ENCODE measurements at places on chromosomes 13 and 19.

GRCh38 chr13:47112205-47112902 is 215.5 kb upstream of the HTR2A start:
- H3K27me3 ChIP-seq, result no peaks in the 10 kb centered on the region
- no peak overlapping the region for H3K27ac ChIP-seq
- no peak for DNase-seq
- H3K36me3 ChIP-seq, result no peaks in the 10 kb centered on the region
- no peaks in the 10 kb centered on the region for H3K4me1 ChIP-seq

GRCh38 chr13:91563799-91564198 is 165.4 kb downstream of the GPC5 start:
- no peaks in the 10 kb centered on the region for H3K4me1 ChIP-seq
- no peak overlapping the region for H3K27ac ChIP-seq
- no peaks in the 10 kb centered on the region for H3K36me3 ChIP-seq
- no peak for DNase-seq
- H3K27me3 ChIP-seq, result no peaks in the 10 kb centered on the region
- H3K4me3 ChIP-seq, result no peak overlapping the region

GRCh38 chr19:6717036-6717435 is 3.4 kb downstream of the C3 start:
- H3K27me3 ChIP-seq, result no peaks in the 10 kb centered on the region
- DNase-seq, result no peak
- no peak overlapping the region for H3K4me3 ChIP-seq
- H3K27ac ChIP-seq, result no peak overlapping the region
- H3K4me1 ChIP-seq, result peaks cover 8% of the 10 kb centered on the region

DNA sequence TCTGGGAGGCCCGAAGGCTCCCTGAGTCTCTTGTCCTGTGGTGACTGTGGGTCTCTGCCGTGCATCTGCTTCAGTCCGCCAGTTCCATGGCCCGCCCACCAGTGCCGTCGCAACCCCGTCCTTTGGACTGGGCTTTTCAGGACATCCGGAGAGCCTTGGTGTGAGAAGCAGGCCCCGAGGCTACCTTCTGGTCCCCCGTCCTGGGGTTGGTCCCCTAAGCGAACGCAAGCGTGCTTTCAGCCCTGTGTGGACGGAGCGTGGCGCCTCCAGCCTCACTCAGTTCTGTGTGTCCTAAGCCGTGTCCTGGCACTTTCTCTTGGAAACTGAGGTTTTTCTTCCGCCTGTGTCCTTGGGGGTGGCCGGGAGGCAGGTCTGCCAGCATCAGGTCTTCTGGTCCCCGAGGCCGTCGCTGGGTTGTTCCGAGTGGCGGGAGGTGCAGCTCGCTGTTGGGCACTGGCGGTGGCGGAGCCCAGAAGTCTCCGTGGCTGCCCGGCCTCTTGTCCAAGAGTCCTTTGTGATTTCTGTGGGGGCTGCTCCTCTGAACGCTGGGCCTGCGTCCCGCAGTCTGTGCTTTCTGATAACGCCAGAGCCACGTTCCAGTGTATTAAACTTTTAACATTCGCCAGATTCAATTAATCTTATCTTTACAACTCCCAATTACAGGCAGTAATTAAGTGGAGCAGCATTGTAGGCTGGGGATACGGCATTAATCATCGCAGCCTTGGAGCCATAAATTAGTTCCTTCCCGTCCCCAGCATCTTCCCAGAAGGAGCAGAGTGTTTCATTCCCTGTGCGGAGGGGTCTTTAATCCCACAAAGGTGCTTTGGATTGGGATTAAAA is 99.5 kb downstream of the KDM4B start:
- H3K36me3 ChIP-seq, result peaks cover 46% of the 10 kb centered on the region
- H3K27me3 ChIP-seq, result no peaks in the 10 kb centered on the region
- no peak overlapping the region for H3K27ac ChIP-seq

GRCh38 chr13:44399074-44399473 is 25.4 kb downstream of the SERP2 start:
- DNase-seq, result no peak
- no peak overlapping the region for H3K27ac ChIP-seq
- no peaks in the 10 kb centered on the region for H3K27me3 ChIP-seq
- no peaks in the 10 kb centered on the region for H3K36me3 ChIP-seq
- H3K4me1 ChIP-seq, result peaks cover 15% of the 10 kb centered on the region

GRCh38 chr13:38908574-38908973 is 82.1 kb downstream of the STOML3 start:
- H3K4me1 ChIP-seq, result peaks cover 5% of the 10 kb centered on the region
- no peaks in the 10 kb centered on the region for H3K27me3 ChIP-seq
- H3K36me3 ChIP-seq, result no peaks in the 10 kb centered on the region
- no peak overlapping the region for H3K4me3 ChIP-seq
- H3K27ac ChIP-seq, result no peak overlapping the region

GRCh38 chr19:50379602-50380001 is 3.3 kb downstream of the NR1H2 start:
- H3K4me1 ChIP-seq, result peaks cover 27% of the 10 kb centered on the region
- no peak overlapping the region for H3K4me3 ChIP-seq

GRCh38 chr13:69553976-69554375 is 553.6 kb upstream of the ATXN8OS start:
- H3K4me3 ChIP-seq, result no peak overlapping the region
- H3K36me3 ChIP-seq, result no peaks in the 10 kb centered on the region
- H3K4me1 ChIP-seq, result no peaks in the 10 kb centered on the region
- DNase-seq, result no peak
- H3K27ac ChIP-seq, result no peak overlapping the region

GRCh38 chr13:46160471-46161066 is 21.4 kb downstream of the LCP1 start:
- H3K36me3 ChIP-seq, result no peaks in the 10 kb centered on the region
- H3K4me1 ChIP-seq, result peaks cover 4% of the 10 kb centered on the region
- no peak overlapping the region for H3K27ac ChIP-seq
- no peak overlapping the region for H3K4me3 ChIP-seq
- H3K27me3 ChIP-seq, result no peaks in the 10 kb centered on the region
- no peak for DNase-seq

DNA sequence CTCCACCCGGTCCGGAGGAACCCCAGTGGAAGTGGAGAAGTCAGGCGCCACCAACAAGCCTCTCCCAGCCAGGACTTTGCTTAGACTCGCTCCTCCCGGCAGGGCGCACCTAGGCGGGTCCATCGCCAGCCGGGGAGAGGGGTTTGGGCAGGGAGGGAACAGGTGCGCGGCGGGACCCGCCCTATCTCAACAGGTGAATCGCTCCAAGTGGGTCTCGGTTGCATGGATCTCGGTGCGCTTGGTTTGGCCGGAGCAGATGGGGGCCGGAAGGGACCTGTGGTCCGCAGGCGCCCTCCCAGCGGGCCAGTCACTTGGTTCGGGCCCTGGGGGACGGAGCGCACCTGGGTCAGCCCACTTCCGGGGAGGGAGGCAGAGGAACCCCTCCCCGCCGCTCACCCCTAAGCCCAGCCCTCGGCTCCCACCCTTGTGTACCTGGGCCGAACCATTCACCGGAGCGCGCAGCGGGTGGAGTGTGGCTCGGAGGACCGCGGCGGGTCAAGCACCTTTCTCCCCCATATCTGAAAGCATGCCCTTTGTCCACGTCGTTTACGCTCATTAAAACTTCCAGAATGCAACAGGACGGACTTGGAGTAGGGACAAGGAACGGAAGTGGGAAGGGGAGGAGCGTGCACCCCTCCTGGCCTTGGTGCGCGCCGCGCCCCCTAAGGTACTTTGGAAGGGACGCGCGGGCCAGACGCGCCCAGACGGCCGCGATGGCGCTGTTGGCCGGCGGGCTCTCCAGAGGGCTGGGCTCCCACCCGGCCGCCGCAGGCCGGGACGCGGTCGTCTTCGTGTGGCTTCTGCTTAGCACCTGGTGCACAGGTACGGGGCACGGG is at the start of gene LSR:
Gene LSR, plus strand, starts transcription at position 693 of the 836 bp plus-strand sequence. Its CDS starts 21 bp downstream, at position 714.
- peak within 1 kb of the TSS; percentile 70 for H3K4me3 ChIP-seq
- H3K4me1 ChIP-seq, result peaks cover 28% of the 10 kb centered on the region
- peak within 1 kb of the TSS; percentile 95 for H3K27ac ChIP-seq

DNA sequence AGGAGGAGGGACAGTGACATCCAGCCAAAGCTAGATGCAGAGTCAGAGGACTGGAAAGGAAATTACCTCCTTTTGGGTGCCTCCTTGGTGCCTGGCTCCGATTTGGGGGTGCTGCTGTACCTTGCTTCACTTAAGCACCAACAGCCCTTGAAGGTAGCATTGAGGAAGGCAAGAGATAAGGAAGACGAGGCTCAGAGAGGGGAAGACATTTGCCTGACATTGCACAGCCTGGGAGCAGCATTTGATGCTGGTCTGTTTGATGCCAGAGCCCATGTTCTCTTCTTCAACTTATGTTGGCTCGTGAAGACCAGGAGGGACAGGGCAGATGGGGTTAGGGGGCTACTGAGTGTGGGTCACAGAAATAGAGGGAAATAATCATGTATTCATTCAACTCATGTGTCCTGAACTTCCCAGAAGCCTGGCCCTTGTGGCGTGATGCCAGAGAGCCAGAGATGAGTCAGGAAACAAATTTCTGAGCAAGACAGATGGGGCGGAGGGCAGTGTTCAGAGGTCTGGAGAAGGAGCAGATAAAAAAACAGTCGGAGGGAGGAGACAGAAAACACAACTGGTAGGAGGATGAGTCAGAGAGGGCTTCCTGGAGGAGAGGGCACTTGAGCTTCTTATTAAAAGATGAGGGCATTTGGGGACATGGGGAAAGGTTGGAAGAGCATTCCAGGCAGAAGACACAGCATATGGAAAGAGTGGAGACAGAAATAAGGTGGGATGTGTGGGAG is 3.0 kb upstream of the C19orf81 start:
- no peaks in the 10 kb centered on the region for H3K4me1 ChIP-seq
- no peak overlapping the region for H3K4me3 ChIP-seq
- no peak for DNase-seq

GRCh38 chr19:34503531-34504272 is 22.1 kb downstream of the WTIP start:
- H3K27ac ChIP-seq, result no peak overlapping the region
- H3K4me1 ChIP-seq, result peaks cover 17% of the 10 kb centered on the region
- no peak overlapping the region for H3K4me3 ChIP-seq
- no peaks in the 10 kb centered on the region for H3K36me3 ChIP-seq

DNA sequence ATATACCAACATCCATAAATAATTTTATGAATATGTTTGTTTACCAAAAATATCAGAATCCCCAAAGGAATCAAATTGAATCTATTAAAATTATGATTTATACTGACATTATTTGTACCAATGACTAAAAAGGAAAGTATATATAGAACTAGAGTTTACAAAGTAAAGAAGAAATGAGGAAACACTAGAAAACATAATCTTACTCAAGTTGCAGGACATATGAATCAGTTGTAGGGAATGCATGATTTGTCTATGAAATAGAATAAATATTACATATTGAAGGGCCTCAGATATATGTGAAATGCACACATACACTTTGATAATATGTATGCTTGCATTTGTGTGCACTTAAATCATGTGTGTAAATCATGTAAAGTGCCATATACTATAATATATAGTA is 1466.4 kb downstream of the EFNB2 start:
- H3K27ac ChIP-seq, result no peak overlapping the region
- H3K36me3 ChIP-seq, result no peaks in the 10 kb centered on the region
- no peaks in the 10 kb centered on the region for H3K27me3 ChIP-seq
- no peak overlapping the region for H3K4me3 ChIP-seq
- no peak for DNase-seq
- no peaks in the 10 kb centered on the region for H3K4me1 ChIP-seq

DNA sequence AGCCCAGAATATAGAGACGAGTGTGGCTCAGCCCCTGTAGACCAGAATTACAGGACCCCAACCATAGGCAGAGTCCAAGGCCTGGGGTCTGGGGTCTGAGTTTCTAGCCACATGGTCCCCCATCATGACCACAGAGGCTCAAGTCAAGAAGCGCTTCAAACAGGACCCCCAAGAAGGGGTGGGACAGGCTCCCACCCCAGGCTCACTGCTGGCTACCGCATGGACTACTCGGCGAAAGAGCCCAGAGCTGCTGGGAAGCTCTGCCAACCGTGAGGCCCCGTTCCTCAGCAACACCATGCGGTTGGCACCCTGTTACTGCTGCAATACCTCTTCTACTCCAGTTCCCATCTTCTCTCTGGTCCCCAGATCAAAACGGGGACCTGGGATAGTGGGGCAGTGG is 254.8 kb downstream of the TEX29 start:
- H3K36me3 ChIP-seq, result no peaks in the 10 kb centered on the region
- H3K27me3 ChIP-seq, result no peaks in the 10 kb centered on the region
- H3K4me1 ChIP-seq, result no peaks in the 10 kb centered on the region
- no peak overlapping the region for H3K4me3 ChIP-seq
- DNase-seq, result no peak

- no peaks in the 10 kb centered on the region for H3K36me3 ChIP-seq
- no peak for DNase-seq
- peak overlapping the region; percentile 8 for H3K4me3 ChIP-seq
- H3K4me1 ChIP-seq, result peaks cover 93% of the 10 kb centered on the region
- H3K27ac ChIP-seq, result peak overlapping the region; percentile 96
Measured at GRCh38 chr19:38663957-38664502, 16.6 kb downstream of the ACTN4 start.

- H3K4me1 ChIP-seq, result no peaks in the 10 kb centered on the region
- no peak overlapping the region for H3K27ac ChIP-seq
- peaks cover 95% of the 10 kb centered on the region for H3K36me3 ChIP-seq
- no peak for DNase-seq
- no peaks in the 10 kb centered on the region for H3K27me3 ChIP-seq
- no peak overlapping the region for H3K4me3 ChIP-seq
Measured at GRCh38 chr19:1819341-1820255, 7.5 kb upstream of the ATP8B3 start.

DNA sequence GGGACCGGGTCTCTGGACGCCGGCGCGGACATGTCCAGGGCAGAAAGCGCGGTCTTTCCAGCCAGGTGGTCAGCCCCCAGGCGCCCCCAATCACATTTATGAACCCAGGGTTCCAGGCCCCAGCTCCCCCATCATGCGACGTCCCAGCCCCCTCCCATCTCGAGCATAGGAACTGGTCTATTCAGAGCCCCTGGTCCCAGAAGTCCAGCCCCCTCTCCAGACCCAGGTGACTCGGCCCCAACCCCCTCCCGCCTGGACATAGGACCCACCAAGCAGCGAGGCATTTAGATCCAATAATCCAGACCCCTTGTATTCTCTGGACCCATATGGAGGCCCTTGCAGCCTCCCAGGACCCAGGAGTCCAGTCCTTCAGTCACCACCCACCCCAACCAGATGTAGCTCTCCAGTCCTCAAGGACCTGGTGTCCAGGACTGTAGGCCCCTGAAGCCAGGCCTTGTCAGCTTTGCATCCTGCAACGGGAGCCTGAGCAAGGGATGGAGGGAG is 501 bp downstream of the APLP1 start:
- H3K27ac ChIP-seq, result no peak overlapping the region
- no peaks in the 10 kb centered on the region for H3K36me3 ChIP-seq
- DNase-seq, result no peak
- peaks cover 46% of the 10 kb centered on the region for H3K27me3 ChIP-seq
- peak overlapping the region; percentile 57 for H3K4me3 ChIP-seq

DNA sequence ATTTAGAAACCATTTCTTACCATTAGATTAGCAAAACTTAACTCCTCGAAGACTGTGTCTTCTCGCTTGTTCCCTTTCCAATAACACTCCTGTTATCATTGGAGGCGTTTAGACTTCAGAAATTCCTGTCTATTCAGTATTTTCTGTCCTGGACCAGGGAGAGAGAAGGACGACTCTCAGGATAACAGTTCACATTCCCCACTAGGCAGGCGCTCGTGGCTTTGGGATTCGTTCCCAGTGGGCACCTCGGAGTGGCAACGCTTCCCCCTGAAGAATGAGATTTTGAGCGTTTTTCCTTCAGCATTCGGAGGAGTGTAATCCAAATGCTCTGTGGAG is 429 bp upstream of the ZNF225 start:
- H3K36me3 ChIP-seq, result peaks cover 20% of the 10 kb centered on the region
- H3K4me3 ChIP-seq, result peak overlapping the region; percentile 71
- peaks cover 20% of the 10 kb centered on the region for H3K4me1 ChIP-seq
- H3K27me3 ChIP-seq, result no peaks in the 10 kb centered on the region
- DNase-seq, result no peak

- H3K4me1 ChIP-seq, result peaks cover 15% of the 10 kb centered on the region
- DNase-seq, result no peak
- H3K36me3 ChIP-seq, result no peaks in the 10 kb centered on the region
- no peaks in the 10 kb centered on the region for H3K27me3 ChIP-seq
Measured at GRCh38 chr19:47644743-47645482, 36.0 kb downstream of the BICRA start.

All from suprapubic skin (tissue), 4 donors.